ENCODE measurements at places on chromosomes 2 and 18. TPM values are rescaled to one million over a fixed set of nuclear protein-coding genes. Genes with fewer than 3 reads are reported as not detected.

- no peaks in the 10 kb centered on the region for H3K36me3 ChIP-seq
- H3K4me3 ChIP-seq: no peak overlapping the region
- DNase-seq: no peak
- H3K4me1 ChIP-seq: no peaks in the 10 kb centered on the region
- no peaks in the 10 kb centered on the region for H3K27me3 ChIP-seq
- no peak overlapping the region for H3K27ac ChIP-seq
Measured at GRCh38 chr2:219969508-219969907, 342.1 kb downstream of the SLC4A3 start.

DNA sequence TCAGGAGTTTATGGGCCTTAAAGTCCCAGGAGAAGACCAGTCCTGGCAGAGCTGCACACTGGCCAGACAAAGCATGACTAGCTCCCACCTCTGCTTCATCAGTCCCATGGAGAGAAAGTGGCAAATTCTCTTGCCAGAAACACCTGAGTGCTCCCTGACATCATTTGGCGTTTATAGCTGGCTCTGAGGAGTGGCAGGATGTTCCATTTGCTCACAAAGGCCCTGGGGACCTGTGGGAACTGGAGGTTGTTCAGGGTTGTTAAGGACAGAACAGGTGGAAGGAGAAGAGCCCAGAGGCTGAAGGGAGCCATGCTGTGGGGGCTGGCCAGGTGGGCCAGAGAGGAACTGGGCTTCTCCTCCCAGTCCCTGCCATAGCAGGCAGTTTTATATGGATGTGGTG, 56.1 kb downstream of the RPL37A start:
- H3K27ac ChIP-seq: no peak overlapping the region
- H3K4me3 ChIP-seq: no peak overlapping the region
- H3K27me3 ChIP-seq: no peaks in the 10 kb centered on the region
- DNase-seq: no peak

GRCh38 chr2:75274936-75275335, 75.6 kb upstream of the TACR1 start:
- no peaks in the 10 kb centered on the region for H3K4me1 ChIP-seq
- H3K27me3 ChIP-seq: no peaks in the 10 kb centered on the region
- H3K27ac ChIP-seq: no peak overlapping the region
- no peak overlapping the region for H3K4me3 ChIP-seq
- DNase-seq: no peak

DNA sequence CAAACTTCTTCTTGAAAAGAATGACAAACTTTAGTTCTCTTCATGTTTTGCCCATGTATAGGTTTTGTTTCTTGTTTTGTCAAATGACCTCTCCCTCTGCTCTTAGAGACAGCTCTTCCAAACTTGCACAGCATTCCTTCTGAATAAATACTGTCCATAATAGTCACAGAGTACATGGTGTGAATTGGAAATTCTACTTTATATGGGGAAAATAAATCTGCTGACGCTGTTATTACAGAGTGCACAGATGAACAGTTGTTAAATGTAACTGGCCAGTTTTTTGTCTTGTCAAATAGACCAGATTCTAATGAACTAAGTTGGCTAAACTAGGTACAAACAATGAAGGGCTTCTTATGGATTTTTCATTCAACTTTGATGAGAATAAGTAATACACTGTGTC, 115.8 kb upstream of the DTNA start:
- no peak for DNase-seq
- no peak overlapping the region for H3K4me3 ChIP-seq
- H3K27me3 ChIP-seq: no peaks in the 10 kb centered on the region
- no peak overlapping the region for H3K27ac ChIP-seq
- no peaks in the 10 kb centered on the region for H3K36me3 ChIP-seq

- H3K27me3 ChIP-seq: no peaks in the 10 kb centered on the region
- no peaks in the 10 kb centered on the region for H3K4me1 ChIP-seq
- DNase-seq: no peak
Measured at GRCh38 chr2:57343391-57344006, 703.1 kb upstream of the VRK2 start.

Gene ADGRF3
- total RNA-seq: 1.6 TPM

GRCh38 chr2:51953931-51954330, 922.0 kb upstream of the NRXN1 start:
- no peaks in the 10 kb centered on the region for H3K27me3 ChIP-seq
- no peak overlapping the region for H3K27ac ChIP-seq
- no peaks in the 10 kb centered on the region for H3K36me3 ChIP-seq
- H3K4me3 ChIP-seq: no peak overlapping the region
- H3K4me1 ChIP-seq: no peaks in the 10 kb centered on the region

Gene GEN1
- total RNA-seq: 5.8 TPM

Gene TDRD15
- total RNA-seq: not detected

GRCh38 chr2:104501342-104501741, 352.6 kb upstream of the POU3F3 start:
- H3K4me1 ChIP-seq: no peaks in the 10 kb centered on the region
- DNase-seq: no peak
- no peaks in the 10 kb centered on the region for H3K27me3 ChIP-seq
- no peak overlapping the region for H3K4me3 ChIP-seq

Gene IFIH1
- total RNA-seq: 30.7 TPM

DNA sequence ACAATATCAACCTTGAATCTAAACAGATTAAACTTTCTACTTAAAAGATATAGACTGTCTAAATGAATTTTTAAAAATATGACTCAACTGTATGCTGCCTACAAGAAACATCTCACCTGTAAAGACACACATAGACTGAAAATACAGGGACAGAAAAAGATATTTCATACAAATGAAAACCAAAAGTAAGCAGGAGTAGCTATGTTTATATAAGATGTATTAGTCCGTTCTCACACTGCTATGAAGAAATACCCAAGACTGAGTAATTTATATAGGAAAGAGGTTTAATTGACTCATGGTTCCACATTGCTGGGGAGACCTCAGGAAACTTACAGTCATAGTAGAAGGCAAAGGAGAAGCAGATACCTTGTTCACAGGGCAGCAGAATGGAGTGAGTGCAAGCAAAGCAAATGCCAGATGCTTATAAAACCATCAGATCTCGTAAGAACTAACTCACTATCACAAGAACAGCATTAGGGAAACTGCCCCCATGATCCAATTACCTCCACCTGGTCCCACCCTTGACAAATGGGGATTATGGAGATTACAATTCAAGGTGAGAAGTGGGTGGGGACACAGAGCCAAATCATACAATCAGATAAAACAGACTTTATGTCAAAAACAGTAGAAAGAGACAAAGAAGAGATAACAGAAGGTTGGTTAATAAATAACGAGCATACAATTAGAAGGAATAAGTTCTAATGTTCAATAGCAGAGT, 214.4 kb upstream of the SLC39A10 start:
- no peaks in the 10 kb centered on the region for H3K4me1 ChIP-seq
- no peak overlapping the region for H3K27ac ChIP-seq
- no peak overlapping the region for H3K4me3 ChIP-seq
- no peaks in the 10 kb centered on the region for H3K36me3 ChIP-seq
- DNase-seq: no peak

DNA sequence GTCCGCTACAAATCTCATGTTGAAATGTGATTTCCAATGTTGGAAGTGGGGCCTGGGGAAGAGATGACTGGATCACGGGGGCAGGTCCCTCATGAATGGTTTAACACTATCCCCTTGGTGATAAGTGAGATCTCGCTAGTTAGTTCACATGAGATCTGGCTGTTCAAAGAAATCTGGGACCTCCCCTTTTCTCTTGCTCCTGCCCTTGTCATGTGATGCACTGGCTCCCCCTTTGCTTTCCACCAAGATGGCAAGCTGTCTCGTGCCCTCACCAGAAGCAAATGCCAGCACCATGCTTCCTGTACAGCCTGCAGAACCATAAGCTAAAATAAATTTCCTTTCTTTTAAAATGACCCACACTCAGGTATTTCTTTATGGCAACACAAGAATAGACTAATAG, 57.3 kb upstream of the C2orf15 start:
- no peak overlapping the region for H3K4me3 ChIP-seq
- H3K27me3 ChIP-seq: no peaks in the 10 kb centered on the region
- H3K27ac ChIP-seq: no peak overlapping the region
- H3K4me1 ChIP-seq: peaks cover 7% of the 10 kb centered on the region
- no peak for DNase-seq

Gene IL36B
- total RNA-seq: not detected

Gene SCN7A
- total RNA-seq: 0.05 TPM

Gene CNGA3
- total RNA-seq: not detected

DNA sequence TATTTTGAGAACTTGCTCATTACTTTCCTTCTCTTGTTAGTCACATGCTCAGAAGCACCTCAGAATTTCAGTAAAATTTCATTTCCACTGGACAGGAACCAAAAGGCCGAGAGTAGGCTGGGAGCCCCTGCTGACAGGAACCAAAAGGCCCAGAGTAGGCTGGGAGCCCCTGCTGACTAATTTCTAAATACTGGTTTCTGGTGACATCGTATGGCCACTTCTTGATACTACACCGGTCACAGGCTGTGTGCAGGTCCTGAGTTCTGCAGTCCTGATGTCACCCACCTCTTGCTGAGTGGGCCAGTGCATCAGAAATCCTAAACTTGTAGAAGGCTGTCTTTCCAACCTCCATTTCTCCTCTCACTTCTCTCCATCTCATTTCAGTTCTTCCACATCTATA, 17.7 kb upstream of the EN1 start:
- H3K4me3 ChIP-seq: no peak overlapping the region
- no peak for DNase-seq
- no peaks in the 10 kb centered on the region for H3K27me3 ChIP-seq
- no peaks in the 10 kb centered on the region for H3K4me1 ChIP-seq

All from naive thymus-derived CD4-positive, alpha-beta T cell (primary cell).